Left renal cortex interstitium (tissue), 4 donors: ENCODE measurements at places on chromosomes 12 and 14.

DNA sequence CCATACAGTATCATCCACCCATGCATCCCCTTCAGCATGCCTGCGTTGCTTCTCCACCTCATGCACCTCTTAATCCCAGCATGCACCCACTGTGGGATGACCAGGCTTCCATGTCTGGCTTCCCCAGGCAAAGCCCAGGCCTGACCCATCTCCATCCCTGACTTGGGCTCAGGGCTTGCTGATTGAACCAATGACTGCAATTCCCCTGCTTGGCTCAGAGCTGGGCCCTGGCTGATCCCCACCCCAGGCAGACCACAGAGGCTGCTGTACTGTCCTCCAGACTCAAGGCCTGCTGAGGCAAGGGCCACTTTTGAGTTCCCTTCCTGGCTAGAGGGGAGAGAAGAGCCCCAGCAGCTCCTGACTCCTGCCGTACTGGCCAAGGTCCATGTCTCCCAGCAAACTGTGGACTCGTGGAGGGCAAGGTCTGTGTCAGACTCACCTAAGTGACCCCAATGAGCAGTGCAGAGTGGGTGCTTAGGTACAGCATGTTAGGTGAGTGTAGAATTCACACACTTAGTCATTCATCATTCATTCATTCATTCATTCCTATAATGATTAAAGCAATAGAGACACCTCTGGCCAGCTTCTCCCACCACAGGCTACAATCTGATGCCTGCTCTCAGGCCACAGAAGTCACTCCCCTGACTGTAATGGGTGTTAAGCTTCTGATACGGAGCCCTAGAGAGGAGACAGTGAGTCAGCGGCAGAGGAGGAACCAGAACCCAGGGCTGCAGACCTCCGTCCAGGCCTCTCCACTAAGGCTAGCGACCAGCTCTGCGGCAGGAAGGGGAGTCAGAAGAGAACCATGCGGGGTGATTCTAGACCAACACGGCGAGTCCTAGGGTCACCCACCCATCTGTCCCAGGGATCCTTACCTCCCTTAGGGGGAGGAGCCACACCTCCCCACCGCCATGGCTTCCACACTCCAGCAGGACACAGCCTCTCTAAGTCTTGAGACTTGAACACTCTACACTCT lies 2.9 kb downstream of the BEGAIN start:
- DNase-seq, result no peak

DNA sequence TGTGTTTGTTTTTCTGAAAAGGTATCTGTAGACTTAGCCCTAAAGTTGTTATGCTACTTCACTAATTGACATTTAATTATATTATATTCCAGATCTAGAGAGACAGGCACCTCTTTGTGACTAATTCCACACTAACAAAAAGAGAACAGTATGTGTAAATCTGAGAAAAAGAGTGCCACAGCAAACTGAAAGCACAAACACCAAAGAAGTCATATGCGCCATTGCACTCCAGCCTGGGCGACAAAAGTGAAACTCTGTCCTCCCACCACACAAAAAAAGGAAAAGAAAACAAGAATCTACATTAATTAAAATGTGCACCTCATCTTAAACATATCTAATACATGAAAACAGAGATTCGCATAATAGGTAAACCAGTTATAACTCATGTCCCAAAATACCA lies 4.4 kb upstream of the CSRNP2 start:
- no peak for DNase-seq

GRCh38 chr14:99736603-99737371 lies 52.7 kb downstream of the CYP46A1 start:
- no peak for DNase-seq

DNA sequence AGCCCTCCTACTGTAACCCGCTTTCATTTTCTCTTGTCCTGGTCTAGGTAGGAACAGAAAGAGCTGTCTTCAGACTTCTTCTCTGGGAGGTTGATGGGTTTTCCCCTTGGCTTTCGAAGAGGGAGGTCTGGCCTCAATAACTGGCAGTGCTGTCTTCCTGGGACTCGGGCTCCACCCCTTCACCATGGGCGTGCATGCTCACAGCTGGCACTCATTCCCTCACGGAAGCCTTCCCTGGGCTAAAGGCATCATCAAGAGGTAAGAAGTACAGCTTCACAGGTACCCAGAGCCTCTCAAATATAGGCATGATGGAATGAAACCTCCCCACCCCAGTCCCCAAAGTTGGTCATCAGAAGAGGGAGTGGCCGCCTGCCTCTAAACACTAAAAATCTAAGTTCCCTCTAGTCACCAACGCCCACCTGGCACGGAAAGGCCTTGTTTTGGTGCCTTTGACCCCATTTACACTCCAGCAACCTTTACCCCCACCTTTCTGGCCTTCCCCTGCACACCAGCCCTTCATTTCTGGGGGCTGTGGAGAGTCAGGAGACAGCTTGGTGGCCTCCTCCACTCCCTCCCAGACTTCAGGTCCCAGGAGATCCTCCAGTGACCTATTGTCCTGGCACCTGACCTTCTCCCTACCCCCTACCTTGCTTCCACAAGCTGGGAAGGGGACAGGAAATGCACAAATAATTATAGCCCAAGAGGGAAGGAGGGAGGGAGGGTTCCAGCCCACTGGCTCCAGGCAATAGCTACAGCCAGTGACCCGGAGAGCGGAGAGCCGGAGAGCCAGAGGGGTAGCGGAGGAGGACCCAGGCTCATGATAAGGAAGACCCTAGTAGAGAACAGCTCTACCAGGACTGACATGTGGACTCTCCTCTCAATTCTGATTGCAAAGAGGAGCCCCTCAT lies 2.8 kb downstream of the RAPGEF3 start:
- no peak for DNase-seq

DNA sequence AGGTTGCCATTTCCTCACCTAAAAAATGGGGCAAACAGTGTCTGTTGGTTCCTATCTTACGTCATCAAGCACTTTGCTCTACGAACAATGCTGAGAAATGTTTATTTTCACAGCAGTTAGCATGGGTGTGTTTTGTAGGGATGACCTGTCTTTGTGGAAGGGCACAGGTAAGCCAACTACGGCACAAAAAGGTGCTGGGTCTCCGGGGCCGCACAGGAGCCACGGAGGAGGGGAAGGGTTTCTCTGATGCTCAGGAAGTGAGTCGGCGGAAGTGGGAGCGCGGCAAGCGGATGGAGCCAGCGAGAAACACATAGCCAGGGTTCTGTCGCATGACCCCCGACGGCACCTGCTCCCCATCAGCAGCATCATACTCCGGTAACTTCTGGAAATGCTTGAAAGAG lies 65.6 kb upstream of the TCL1B start:
- no peak for DNase-seq

DNA sequence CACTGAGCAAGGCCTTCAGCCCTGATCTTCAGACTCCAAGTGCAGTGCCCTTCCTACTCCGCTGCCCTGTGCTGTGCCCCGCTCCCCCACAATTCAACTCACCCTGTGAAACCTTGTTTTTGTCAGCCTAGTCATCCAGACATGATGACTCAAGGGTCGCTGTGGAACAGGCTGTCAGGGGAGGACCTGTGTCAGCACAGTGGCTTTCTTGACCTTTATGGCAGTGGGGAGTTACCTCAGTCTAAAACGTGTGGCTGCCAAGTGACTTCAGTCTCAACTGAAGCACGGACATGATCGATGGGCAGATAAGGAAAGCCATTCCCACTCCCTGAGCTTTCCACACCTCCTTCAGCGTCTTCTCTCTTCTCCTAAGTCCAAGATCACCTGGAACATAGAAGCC lies 16.3 kb upstream of the FLVCR2 start:
- DNase-seq, result no peak
